ENCODE measurements at places on chromosomes 5 and 9. TPM values are rescaled to one million over a fixed set of nuclear protein-coding genes. Genes with fewer than 3 reads are reported as not detected.

- H3K27me3 ChIP-seq, result no peaks in the 10 kb centered on the region
- H3K4me1 ChIP-seq, result no peaks in the 10 kb centered on the region
- H3K36me3 ChIP-seq, result no peaks in the 10 kb centered on the region
- no peak overlapping the region for H3K27ac ChIP-seq
- no peak for DNase-seq
Measured at GRCh38 chr9:118295413-118295812, 591.2 kb downstream of the TLR4 start.

- peak overlapping the region; percentile 75 for H3K4me3 ChIP-seq
- DNase-seq, result peak; percentile 59
- H3K27ac ChIP-seq, result peak overlapping the region; percentile 89
- H3K36me3 ChIP-seq, result no peaks in the 10 kb centered on the region
- H3K4me1 ChIP-seq, result no peaks in the 10 kb centered on the region
Measured at GRCh38 chr9:106862110-106862820, 701 bp upstream of the ZNF462 start.

GRCh38 chr9:95991326-95991725 lies 115.8 kb downstream of the ERCC6L2 start:
- no peaks in the 10 kb centered on the region for H3K36me3 ChIP-seq
- DNase-seq, result peak; percentile 20
- no peaks in the 10 kb centered on the region for H3K27me3 ChIP-seq
- H3K27ac ChIP-seq, result no peak overlapping the region
- H3K4me1 ChIP-seq, result peaks cover 4% of the 10 kb centered on the region

GRCh38 chr9:108681851-108682590 lies 173.8 kb downstream of the ACTL7B start:
- DNase-seq, result no peak
- no peaks in the 10 kb centered on the region for H3K27me3 ChIP-seq
- H3K4me3 ChIP-seq, result no peak overlapping the region
- no peak overlapping the region for H3K27ac ChIP-seq
- H3K4me1 ChIP-seq, result no peaks in the 10 kb centered on the region

- H3K4me1 ChIP-seq, result no peaks in the 10 kb centered on the region
- H3K27me3 ChIP-seq, result peaks cover 7% of the 10 kb centered on the region
- no peak overlapping the region for H3K4me3 ChIP-seq
- no peak for DNase-seq
- H3K36me3 ChIP-seq, result no peaks in the 10 kb centered on the region
Measured at GRCh38 chr9:135614821-135615665, 24.3 kb downstream of the GLT6D1 start.

GRCh38 chr5:158301186-158301585 lies 442.2 kb upstream of the CLINT1 start:
- H3K27ac ChIP-seq, result no peak overlapping the region
- DNase-seq, result no peak
- H3K4me1 ChIP-seq, result no peaks in the 10 kb centered on the region
- no peaks in the 10 kb centered on the region for H3K36me3 ChIP-seq

GRCh38 chr5:140800816-140801493 lies at the start of gene PCDHA3:
Gene PCDHA3, plus strand, starts transcription at chr5:140801057.
- no peaks in the 10 kb centered on the region for H3K36me3 ChIP-seq
- H3K4me1 ChIP-seq, result no peaks in the 10 kb centered on the region
- H3K27ac ChIP-seq, result no peak within 1 kb of the TSS
- DNase-seq, result no peak

DNA sequence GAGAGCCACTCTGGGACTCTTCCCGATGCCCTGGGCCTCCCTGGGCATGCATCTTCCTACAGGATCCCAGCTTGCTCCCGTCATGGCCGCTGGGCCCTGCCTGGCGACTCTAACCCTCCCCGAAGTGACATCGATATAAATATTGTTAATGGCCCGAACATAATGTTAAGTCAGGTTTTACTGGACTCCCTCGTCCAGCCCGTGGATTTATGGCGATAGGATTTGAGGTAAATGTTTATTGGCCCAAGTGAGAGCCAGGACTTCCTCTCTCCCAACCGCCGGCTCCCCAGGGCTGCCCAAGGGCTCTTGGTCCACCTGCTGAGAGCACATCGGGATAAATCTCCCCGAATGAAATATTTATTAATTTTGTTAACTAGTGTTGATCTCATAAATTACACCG lies 246.3 kb downstream of the PBX3 start:
- H3K27ac ChIP-seq, result no peak overlapping the region
- no peaks in the 10 kb centered on the region for H3K27me3 ChIP-seq
- no peaks in the 10 kb centered on the region for H3K4me1 ChIP-seq
- no peak overlapping the region for H3K4me3 ChIP-seq
- DNase-seq, result no peak

DNA sequence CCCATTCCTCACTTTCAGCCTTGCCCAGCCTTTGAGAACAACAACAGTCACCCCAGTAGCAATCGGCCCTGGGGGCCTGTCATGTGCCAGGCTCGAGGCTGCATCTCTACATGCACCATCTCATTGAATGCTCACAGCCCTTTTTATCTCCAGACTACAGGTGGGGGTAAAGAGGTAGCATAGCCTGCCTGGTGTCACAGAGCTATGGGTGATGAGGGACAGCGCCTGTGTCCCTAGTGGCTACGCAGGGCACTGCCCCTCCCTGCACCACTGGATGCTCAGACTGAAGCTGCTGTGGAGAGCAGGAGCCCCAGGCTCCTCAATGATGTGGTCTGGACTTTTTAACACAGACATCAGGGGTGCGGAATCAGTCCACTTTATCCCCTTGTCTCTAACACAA lies 2.8 kb downstream of the CAMK2A start:
- no peaks in the 10 kb centered on the region for H3K4me1 ChIP-seq
- H3K36me3 ChIP-seq, result no peaks in the 10 kb centered on the region
- no peak overlapping the region for H3K4me3 ChIP-seq
- DNase-seq, result no peak
- H3K27me3 ChIP-seq, result no peaks in the 10 kb centered on the region

GRCh38 chr5:174412374-174412773 lies 312.0 kb upstream of the MSX2 start:
- no peak overlapping the region for H3K4me3 ChIP-seq
- no peaks in the 10 kb centered on the region for H3K4me1 ChIP-seq
- no peak overlapping the region for H3K27ac ChIP-seq

DNA sequence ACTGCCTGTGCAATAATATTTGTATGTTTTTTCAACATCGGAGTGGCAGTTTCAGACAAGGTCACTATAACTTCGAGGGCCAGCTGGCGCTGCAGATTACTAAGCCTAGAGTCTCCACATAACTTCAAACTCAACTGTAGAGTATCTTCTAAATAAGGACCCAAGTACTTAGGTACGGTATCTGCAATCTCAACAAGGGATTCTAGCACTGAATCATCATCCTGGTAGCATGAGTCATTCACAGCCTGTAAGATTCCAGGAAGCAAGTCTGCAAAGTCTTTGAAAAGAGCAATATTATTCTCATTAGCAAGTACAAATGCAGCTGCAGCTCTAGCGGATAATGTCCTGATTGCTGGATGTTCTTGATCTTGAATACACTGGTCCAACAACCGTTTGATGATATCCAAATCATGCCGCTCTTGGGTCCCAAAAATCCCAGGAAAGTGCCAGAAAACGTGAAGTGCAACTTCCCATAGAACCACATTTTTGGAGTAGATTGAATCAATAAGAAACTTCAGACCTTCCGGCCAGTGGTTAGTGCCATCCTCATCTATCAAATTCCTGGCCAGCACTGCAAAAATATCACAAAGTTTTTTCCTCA lies 654 bp downstream of the RANBP6 start:
- no peaks in the 10 kb centered on the region for H3K36me3 ChIP-seq
- H3K4me1 ChIP-seq, result peaks cover 5% of the 10 kb centered on the region
- H3K27ac ChIP-seq, result peak overlapping the region; percentile 77
- H3K4me3 ChIP-seq, result peak overlapping the region; percentile 70

DNA sequence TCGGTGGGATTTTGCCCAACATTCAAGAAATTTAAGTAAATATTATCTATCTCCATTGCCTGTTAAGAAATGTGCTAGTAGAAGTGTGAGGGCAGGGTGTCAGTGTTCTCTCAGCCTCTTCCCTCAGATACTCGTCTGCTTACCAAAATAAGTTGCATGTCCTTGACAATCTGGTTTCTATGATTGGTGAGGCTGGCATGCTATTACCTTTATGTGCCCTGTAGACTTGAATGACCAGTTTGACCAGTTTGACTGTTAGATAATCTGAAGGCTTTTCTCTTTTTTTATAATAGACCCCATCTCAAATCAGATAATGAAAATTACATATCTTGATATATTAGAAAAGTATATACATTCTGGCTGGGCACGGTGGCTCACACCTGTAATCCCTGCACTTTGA lies 348 bp downstream of the CATSPER3 start:
- no peaks in the 10 kb centered on the region for H3K36me3 ChIP-seq
- H3K27ac ChIP-seq, result no peak overlapping the region
- DNase-seq, result no peak
- H3K4me3 ChIP-seq, result no peak overlapping the region

DNA sequence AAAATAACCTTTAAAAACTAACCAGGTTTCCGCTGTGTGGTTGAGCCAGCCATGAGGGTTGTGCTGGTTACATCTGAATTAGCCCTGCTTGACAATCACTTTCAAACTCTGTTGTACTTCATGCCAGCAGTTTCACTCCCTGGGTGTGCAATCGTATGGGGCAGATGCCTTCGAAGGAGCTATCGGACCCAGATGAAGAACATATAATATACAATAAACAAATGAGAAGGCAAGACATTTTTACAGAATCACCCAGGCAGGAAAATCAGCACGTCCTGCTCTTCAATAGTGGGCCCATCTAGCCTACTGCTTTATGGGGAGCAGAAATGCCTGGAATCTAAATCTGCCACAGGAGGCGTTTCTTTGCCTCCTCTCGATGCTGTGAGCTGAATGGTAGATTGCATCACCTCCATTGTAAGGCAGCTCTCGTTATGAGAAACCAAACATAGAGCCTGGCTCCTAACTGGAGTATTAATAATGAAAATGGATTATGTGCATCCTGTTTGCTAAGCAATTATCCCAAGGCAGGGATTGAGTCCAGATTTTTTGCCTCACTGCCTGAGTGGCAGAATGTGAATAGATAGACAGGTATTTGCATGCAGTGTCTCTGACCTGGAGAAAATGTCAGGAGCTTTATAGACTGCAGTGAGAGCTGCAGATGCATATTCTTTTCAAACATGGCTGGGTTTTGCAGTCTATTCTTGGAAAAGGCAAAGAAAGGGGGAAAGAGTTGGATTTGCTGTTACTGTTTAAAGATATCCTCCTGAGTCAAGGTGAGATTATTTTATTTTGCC lies 143.3 kb upstream of the SMARCA2 start:
- H3K27ac ChIP-seq, result no peak overlapping the region
- DNase-seq, result no peak
- no peak overlapping the region for H3K4me3 ChIP-seq

DNA sequence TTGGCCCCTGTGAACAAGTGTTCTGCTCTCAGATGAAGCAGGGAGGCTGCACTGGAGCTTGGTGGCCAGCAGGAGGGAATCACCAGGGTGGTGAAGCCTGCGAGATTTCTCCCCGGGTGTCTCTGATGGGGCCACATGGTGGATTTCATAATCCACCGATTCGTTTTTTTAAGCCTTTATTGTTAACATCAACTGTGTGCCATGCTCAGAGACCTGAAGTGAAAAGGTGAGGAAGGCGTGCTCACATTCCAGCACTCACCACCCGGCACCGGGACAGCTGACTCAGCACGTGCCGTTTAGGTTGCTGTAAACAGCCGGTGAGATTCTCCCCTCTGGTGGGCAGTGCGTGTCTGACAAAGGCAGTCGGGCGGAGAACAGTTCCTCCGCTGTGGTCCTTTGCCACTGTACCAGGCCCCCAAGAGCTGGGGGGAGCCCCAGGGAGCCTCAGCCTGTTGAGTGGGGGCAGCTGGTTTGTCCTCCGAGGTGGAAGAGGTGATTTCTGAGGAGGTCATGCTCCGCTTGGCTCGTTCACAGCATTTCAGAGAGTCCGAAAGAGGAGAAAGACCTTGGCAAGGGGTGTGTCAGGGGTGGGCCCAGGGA lies 12.7 kb upstream of the AHRR start:
- H3K4me1 ChIP-seq, result no peaks in the 10 kb centered on the region
- H3K4me3 ChIP-seq, result no peak overlapping the region
- no peaks in the 10 kb centered on the region for H3K36me3 ChIP-seq
- no peak overlapping the region for H3K27ac ChIP-seq
- no peaks in the 10 kb centered on the region for H3K27me3 ChIP-seq
- DNase-seq, result no peak

- no peaks in the 10 kb centered on the region for H3K36me3 ChIP-seq
- H3K27me3 ChIP-seq, result no peaks in the 10 kb centered on the region
- DNase-seq, result no peak
- H3K4me3 ChIP-seq, result no peak overlapping the region
- no peak overlapping the region for H3K27ac ChIP-seq
Measured at GRCh38 chr5:13503017-13503416, 441.5 kb downstream of the DNAH5 start.

DNA sequence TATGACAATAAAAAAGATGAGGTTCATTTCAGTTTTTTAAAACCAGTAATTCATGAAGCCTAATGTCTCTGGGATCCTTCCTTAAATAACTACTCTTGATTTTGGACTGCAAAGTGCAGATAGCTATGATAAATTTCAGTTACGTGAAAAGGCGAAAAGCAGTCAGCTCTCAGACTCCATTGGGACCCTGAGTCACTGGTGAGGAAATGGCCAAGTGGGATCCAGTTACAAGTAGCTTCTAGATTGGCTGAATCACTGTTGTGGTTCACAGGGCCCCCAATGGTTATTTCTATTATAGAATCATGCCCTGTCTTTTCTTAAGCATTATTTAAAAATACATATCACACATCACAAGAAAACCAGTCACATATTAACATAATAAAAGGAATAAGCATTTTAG lies 31.1 kb upstream of the PPP3R2 start:
- no peak overlapping the region for H3K4me3 ChIP-seq
- H3K27ac ChIP-seq, result no peak overlapping the region
- H3K4me1 ChIP-seq, result no peaks in the 10 kb centered on the region
- no peak for DNase-seq
- H3K27me3 ChIP-seq, result no peaks in the 10 kb centered on the region

The RANBP17 gene
- 5.4 TPM for total RNA-seq

The PCDHA1 gene
- 0.85 TPM for total RNA-seq

The FOXD4L4 gene
- not detected for total RNA-seq

The NR2F1 gene
- total RNA-seq, result 14.9 TPM

Measured in prostate gland (tissue), 2 donors.